ENCODE measurements at places on chromosomes 16 and 17.

DNA sequence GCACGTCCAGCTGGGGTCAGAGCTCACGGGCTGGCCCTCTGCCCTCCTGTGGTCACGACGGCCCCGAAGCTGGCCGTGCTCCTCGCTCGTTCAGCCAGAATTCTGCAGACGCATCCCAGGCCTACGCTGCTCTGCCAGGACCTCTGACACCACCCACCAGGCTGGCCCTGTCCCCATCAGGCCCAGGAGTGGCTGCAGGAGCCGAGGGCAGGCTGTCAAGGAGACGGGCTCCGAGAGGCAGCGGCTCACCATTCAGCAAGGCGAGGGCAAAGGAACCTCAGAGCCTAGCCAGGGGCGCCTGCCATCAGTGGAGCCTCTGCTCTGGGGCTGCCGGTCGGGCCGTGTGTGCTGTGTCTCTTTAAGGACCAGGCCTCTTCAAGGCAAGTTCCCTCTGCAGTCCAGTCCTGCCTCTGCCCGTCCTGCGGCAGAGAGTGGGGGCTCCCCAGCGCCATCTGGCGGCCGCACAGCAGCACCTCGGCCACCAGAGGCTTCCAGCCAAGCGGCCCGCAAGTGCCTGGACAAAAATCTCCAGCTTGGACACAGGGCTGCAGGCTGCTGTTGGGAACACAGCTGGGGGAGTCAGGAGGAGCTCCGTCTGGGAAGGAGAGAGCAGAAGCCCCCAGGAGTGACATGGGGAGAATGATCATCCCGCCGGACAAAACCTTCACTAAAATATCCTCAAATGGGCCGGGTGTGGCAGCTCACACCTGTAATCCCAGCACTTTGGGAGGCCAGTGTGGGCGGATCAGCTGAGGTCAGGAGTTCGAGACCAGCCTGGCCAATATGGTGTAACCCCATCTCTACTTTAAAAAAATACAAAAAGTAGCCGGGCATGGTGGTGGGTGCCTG is 7.4 kb upstream of the ABR start:
- DNase-seq: peak; percentile 79

DNA sequence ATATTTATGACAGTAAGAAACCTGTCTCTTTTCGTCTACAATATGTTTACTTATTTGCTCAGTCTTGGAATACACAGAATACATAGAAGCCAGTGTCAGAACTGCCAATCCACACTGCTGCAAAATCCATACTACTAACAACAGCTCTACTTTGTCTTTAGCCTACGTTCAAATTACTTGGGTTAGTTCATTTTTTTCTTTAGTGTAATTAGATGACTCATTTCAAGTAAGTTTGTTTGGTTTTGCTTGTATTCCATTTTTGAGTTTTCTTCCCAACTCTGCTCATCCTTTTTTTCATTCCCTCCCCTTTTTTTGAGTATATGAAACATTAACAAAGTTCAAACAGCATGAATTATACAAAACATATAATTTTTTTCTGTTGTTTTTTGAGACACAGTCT is 16.9 kb downstream of the CMC2 start:
- DNase-seq: no peak

DNA sequence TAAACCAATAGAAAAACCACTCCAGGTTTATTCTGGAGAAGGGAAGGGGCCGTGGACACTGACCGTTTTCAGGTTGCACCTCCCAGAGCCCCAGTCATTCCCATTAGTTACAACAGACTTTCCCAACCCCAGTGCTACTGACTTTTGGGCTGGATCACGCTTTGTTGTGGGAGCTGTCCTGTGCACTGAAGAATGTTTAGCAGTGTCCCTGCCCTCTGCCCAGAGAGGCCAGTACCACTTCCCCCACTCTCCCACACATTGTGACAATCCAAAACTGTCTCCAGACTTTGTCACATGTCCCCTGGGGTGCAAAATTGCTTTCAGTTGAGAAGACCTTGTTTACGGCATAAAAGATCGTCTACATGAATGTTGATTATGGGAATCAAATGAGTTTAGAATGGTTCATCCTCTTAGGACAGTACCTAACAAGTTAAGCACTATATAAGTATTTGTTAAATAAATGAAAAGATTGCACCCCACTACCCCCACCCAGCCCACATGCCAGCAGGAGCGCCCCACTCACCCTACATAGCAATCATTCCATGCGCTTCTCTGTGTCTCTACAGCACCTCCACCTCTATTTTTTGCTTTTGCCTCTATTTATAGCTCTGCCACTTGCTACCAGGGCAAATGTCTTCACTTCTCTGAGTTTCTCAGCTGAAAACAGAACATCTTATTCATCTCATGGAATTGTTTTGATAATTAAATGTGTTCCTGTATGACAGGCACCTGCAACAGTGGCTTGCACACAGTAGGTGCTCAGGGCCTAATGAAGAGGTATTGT is 104.9 kb downstream of the AXIN2 start:
- DNase-seq: no peak

DNA sequence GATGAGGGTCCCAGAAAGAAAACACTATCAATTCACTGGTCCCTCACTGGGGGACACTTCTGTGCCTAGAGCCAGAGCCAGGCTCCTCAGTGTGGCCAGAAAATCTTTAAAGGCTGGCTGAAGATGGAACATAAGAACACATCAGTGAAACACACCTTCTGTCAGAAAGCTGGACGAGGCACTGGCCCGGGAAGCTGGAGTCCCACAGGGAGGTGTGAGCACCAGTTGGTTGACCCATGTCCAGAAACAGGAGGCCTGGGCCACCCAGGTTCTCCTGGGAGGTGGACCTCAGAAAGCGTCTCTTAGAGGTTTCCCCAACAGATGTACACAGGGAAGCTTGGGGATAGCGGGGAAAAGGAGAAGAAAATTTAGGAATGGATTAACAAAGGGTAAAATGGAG is 56.2 kb upstream of the ALDH3A2 start:
- DNase-seq: no peak

- no peak for DNase-seq
These were observed 9.9 kb downstream of the MXRA7 start for GRCh38 chr17:76700617-76701470.

GRCh38 chr17:61321344-61321743 is 78.3 kb upstream of the TBX2 start:
- no peak for DNase-seq

- DNase-seq: no peak
These were observed 12.9 kb upstream of the MYCBPAP start for GRCh38 chr17:50495217-50495823.

DNA sequence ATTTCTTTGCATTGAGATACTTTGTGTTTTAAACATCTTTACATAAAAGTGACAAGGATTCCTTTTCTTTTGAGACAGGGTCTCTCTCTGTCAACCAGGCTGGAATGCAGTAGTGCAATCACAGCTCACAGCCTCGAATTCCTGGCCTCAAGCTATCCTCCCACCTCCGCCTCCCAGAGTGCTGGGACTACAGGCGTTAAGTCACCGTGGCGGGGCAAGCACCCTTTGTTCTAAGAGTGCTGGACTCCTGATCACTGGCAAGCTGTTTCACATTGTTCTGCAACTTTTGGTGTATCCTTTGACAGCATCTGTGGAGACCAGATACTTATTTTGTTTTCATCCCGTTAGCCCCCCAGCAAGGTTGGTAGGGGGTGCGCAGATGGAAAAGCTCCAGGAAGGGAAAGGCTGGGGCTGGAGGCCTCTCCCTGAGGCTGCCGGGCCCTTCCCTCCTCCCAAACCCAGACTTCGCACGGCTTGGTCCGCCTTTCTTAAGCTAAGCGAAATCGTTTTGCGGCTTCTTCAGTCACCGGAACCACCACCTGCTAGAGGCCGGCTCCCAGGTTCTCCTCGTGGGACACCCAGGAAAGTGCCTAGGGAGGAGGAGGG is 1.1 kb downstream of the ST6GALNAC2 start:
- DNase-seq: no peak

- no peak for DNase-seq
These were observed 4.6 kb upstream of the PYDC1 start for GRCh38 chr16:31221357-31222160.

- DNase-seq: no peak
These were observed 32.5 kb downstream of the ABCC12 start for GRCh38 chr16:48123104-48123788.

DNA sequence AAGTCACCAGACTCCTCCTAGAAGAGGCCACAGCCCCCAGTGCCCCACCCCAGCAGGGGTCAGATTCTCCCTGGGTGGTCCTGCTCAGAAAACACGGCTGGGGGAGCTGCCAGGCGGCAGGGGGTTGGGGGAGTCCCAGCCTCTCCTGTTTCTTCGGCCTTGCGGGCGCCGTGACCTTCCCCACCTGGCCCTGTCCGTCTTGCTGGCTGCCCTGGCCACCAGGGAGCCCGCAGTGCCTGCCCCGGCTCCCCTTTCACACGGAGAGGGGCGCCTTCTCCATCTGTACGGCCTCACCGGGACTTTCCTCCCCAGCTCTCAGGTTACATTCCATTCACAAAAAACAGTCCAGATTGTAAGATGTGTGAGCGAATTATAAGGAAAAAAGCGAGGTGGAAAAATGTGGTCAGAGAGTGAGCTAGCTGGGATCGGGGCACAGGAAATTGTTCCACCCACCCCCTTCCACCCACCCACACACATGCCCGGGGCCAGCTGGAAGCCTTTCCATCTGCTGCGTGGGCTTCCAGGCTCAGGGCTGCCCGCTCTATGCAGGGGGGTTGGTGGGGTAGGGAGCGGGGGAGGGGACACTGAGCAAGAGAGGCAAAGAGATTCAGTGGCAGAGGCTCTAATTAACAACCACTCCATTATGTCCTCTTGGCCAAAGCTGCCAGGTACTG is 14.6 kb upstream of the CIBAR2 start:
- DNase-seq: no peak

DNA sequence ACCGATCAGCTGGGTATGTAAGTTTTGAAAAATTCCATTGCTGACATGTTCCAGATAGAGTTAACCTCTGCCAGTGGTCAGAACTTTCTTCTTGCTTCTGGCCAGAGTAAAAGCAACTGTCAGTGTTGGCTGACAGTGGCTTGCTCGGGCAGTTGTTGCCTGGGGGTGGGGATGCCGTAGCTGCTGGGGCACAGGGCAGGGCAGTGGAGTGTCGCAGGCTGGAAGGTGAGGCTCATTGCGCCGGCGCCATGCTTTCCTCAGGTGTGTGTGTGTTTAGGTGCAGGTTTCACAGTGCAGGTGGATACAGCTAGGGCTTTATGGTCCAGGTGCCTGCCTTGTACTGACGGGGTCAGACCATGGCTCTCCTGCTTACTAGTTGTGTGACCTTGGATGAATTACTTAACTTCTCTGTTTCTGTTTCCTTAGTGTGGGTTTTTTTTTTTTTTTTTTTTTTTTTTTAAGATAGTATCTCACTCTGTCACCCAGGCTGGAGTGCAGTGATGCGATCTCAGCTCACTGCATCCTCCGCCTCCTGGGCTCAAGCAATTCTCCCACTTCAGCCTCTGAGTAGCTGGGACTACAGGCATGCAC is 156.4 kb downstream of the SNX29 start:
- DNase-seq: no peak

DNA sequence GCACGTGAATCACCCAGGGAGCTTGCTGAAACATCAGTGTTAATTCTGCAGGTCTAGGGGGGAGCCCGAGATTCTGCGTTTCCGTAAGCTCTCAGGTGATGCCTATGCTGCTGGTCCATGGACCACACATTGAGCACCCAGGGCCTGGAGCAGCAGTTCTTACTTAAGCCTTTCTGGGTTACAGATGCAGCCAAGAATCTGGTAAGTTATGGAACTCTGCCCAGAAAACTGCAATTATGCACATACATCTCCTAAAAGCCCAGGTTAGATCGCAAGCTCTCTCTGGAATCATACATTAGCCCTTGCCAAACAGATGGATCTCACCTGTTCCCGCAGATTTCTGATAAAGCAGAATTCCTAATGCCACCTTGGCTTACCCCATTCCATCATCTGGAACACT is 265.9 kb upstream of the SALL1 start:
- no peak for DNase-seq

GRCh38 chr17:49378311-49378710 is 16.3 kb upstream of the ZNF652 start:
- DNase-seq: no peak

DNA sequence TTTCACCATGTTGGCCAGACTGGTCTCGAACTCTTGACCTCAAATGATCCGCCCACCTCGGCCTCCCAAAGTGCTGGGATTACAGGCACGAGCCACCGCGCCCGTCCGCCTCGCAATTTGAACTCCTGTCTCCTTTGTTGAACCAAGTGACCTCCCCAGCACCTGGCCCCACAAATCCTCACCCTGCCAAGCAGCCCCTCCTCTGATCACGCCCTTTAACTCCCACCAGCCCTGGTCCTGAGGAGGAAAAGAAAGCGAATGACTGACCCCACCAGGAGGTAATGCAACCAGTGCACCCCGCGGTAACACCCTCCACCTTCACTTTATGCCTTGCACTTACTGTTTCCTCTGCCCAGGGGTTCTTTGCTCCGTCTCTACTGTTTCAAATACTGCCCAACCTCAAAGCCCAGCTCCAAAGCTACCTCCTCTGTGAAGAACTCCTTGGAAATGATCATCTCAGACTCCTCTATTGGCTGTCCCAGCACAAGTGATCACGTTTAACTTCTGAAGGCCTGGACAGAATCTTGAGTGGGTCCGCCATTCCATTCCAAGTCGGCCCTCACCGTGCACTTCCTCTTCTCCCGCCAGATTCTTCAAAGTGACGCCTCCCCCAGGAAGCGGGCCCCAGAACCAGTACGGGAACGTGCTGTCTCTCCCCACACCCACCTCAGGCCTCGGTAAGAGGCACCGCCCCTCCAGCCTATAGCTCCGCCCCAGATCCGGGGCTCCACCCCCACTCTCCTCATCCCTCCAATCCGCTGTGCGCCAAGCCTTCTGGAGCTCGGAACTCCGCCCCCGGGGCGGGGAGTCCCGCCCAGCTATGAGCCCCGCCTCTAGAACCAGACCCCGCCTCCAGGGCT is 4.4 kb downstream of the CD19 start:
- peak; percentile 89 for DNase-seq

Data from activated T-cell treated with anti-CD3 and anti-CD28 coated beads, Interleukin-2, amount 50 U/mL, for 1 hour (primary cell).